Stimulated activated CD8-positive, alpha-beta memory T cell treated with anti-CD3 and anti-CD28 coated beads, Interleukin-7, amount 100 ng/mL, for 24 hours (primary cell): ENCODE measurements at places on chromosomes 12 and 14.

GRCh38 chr12:29191267-29191850 lies 42.3 kb downstream of the FAR2 start:
- no peak for DNase-seq

- no peak for DNase-seq
These were observed 197.1 kb downstream of the BTG1 start for GRCh38 chr12:91948504-91948903.

DNA sequence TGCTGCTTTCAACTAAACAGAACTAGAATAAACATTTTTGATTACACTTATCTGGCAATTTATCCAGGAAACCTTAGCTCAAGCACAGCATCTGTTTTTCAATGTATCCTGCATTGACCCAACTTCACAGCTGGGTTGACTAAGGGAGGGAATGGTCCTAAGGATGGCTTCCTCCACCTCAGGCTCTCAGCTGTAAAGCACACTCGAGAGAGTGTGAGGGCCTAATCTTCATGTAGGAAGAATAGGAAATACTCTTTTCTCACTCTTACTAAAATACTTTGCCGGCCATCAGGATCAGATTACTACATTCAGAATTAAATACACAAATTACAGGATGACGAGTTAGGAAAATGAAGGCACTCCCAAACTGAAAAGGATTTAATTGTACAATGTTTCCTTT lies 7.2 kb downstream of the SETD3 start:
- no peak for DNase-seq

DNA sequence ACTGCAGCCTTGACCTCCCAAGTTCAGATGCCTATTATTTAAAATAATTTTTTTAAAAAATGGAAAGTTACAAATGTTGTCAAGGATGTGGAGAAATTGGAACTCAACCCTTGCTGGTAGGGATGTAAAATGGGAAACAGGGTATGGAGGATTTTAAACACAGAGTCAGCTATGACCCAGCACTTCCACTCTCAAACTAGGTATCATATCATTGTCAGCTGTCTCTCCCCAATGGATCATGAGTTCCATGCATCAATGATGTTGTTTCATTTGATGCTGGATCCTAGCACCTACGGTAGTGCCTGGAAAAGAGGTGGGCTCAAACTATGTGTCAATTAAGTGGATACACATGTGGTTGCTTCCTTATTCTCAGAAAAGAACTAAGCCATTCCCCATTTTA lies 150.9 kb downstream of the RIMBP2 start:
- no peak for DNase-seq

- no peak for DNase-seq
These were observed 18.0 kb upstream of the CRACR2A start for GRCh38 chr12:3770891-3771290.

DNA sequence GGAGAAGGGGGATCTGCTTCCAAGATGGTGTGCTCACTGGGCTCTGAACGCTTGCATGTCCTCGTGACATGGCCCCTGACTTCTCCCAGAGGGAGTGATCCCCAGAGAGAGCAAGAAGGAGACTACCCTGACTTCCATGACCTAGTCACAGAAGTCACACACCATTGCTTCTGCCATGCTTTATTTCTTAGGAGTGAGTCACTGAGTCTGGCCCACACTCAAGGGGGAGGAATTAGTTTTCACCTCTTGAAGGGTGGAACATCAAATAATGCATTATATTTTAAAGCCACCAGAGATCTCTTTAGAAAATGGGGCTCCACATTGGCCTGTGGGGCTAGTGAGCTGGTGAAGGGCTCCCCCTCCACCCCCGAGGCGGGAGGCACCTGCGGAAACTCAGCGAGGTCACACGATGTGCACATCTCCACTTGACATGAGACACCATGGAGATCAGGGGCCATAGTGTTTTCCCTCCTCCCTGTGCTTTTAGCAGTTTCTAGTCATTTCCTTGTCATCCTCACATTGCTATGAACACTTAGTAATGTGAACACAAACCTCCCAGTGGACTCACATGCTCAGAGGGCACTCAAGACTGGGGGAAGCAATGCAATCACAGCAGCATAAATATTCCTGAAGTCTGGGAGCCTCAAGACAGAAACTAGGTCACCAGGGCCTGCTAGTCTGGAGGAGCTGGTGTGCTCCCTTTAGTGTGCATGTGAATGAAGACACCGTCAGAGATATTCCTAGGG lies 87.4 kb upstream of the FZD10 start:
- no peak for DNase-seq

GRCh38 chr12:4418913-4419312 lies 26.7 kb downstream of the FGF6 start:
- no peak for DNase-seq

- no peak for DNase-seq
These were observed 74.1 kb downstream of the ZNF664 start for GRCh38 chr12:124047045-124047566.

DNA sequence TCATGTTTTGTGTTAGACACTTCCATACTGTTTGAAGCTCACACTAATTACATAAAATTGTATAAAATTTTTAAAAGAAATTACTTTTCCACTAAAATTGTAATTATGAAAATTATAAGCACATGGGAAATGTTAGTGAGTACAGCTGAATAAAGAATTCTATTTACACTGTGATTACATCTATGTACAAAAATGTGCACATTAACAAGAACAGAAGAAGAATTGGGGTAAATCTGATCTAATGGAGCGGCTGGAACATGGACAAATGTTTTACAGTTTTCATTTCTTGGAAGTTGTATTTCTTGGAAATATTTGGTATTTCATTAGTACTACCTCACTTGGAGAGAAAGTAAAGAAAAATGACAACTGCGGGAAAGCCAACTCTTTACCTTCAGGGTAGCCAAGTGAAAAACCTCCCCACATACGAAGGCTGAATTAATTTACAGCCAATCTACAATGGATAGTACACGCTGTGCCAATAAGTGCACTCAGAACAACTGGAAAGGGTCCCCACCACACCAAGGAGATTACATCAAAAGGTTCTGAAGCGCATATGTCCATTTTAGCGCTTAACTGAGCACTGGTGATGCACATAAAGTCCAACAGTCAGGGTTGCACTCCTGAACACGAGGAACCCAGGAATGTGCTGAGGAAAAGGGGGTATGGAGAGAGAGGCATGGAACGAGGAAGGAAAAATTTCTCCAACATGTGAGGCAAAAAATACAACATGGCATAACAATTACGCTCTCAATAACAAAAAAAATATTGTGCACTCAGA lies 17.5 kb downstream of the MED13L start:
- DNase-seq: no peak

- no peak for DNase-seq
These were observed 4.8 kb downstream of the ASCL4 start for GRCh38 chr12:107779077-107779831.

DNA sequence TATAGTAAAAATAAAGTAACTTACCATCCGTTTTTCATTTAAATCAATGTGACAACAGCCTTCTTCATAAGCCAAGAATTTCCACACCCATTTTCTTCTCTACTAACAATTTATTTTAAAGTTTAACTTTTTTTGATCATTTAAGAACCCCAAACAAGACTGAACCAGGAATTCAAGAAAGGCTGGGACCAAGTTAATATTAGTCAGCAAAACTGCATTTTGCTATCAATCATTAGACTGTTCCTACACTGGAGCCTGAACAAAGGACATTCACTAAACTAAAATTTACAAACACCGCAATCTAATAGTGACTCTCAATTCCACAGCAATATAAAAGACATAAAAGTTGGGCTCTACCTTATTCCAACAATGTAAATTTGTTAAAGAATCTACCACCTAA lies 73.6 kb downstream of the OSBPL8 start:
- DNase-seq: no peak

DNA sequence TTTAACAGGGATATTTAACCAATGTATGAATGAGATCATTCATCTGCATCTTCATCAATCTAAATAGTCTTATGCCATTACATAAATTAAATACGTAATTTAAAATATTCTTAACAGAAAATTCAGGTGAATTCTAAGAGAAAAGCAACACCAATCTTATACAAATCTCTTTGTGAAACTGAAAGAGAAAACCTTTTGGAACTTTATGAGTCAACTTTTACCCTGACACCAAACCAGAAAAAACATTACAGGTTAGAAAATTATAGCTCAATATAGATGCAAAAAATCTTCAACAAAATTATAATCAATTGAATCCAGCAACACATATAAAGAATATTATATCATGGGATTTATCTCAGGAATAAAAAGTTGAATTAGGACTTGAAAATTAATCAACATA lies 3.4 kb downstream of the GLIPR1L1 start:
- no peak for DNase-seq

DNA sequence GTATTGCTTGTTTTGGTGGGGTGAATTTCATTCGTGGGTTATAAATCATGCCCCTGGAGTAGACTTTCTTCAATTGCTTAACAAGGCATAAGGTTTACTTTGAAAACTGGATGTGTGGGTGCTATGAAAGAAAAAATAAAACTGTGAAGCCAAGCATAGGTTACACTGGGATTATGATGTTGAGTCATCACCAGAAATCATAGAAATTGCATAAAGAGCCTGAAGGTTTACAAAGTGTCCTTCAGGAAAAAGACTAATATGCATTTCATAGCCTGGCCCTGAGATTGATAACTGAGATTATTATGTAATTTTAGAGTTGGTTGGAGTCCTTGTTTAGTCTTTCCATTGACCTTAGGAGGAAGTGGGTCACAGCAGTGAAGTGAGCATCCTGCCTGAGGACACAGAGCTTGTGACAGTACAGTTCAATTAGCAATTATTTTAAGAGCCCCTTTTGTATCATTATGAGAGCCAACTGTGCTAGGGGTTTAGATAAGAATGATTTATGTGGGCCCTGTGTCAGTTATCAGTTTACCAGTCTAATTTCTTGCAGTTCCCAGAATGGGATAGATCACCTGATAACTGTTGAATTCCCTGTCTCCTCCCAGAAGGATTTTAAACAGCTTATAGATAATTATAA lies 13.6 kb downstream of the LRRK2 start:
- DNase-seq: no peak

GRCh38 chr14:91410771-91411536 lies 6.7 kb downstream of the CCDC88C start:
- DNase-seq: no peak

DNA sequence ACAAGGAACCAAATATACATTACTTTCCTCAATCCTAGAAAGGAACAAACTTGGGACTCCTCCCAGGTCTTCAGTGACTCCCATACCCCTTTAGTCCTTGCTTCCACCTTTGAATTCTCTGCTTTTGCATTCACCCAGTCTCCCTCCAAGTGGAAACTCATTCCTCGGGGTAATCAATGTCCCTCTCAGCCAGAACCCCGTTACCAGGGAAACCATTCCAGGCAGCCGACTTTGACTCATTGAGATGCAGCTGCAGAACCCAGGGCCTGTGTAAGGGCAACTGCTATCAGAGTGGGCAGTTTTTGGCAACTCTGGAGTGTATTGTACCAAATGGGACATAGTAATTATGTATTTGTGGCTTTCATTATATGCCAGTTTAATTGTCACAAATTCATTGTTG lies 186.2 kb downstream of the NRXN3 start:
- DNase-seq: no peak

- no peak for DNase-seq
These were observed 499.3 kb downstream of the TMEM132D start for GRCh38 chr12:129404556-129404955.

- no peak for DNase-seq
These were observed 71.6 kb downstream of the SCAF11 start for GRCh38 chr12:45918818-45919217.

- no peak for DNase-seq
These were observed 169.8 kb downstream of the BTG1 start for GRCh38 chr12:91975891-91976290.

GRCh38 chr12:5966486-5967095 lies 21.5 kb upstream of the ANO2 start:
- DNase-seq: no peak

DNA sequence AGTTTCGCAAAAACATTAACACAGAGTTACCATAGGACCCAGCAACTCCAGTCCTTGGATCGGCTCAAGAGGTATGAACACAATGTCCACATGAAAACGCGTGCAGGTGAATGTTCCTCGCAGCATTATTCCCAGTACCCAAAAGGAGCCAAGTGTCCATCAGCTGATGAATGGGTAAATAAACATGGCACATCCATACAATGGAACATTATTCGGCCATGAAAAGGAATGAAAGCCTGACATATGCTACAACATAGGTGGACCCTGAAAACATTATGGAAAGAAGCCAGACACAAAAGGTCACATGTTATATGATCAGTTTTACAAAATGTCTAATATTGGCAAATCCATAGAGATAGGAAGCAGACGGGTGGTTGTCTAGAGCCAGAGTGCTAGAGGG lies 9.1 kb downstream of the RILPL1 start:
- DNase-seq: no peak

DNA sequence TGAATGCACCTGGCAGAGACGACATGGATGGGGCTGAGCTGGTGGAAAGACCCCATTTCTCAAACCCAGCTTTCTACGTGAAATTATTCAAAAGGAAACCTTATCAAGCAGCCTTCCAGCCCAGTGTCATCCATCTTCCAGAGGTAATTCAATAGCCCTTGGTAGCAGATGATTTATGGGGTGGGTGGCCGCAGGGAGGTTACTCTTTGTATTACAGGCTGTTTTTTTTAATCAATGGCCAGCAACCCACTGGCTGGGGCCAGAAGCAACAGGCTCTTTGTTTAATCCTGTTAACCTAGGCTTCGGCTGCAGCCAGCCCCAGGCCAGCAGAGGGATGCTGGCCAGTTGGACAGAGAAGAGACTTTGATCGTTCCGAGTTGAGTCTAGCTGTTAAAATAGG lies 139.8 kb upstream of the SRRM4 start:
- DNase-seq: no peak

DNA sequence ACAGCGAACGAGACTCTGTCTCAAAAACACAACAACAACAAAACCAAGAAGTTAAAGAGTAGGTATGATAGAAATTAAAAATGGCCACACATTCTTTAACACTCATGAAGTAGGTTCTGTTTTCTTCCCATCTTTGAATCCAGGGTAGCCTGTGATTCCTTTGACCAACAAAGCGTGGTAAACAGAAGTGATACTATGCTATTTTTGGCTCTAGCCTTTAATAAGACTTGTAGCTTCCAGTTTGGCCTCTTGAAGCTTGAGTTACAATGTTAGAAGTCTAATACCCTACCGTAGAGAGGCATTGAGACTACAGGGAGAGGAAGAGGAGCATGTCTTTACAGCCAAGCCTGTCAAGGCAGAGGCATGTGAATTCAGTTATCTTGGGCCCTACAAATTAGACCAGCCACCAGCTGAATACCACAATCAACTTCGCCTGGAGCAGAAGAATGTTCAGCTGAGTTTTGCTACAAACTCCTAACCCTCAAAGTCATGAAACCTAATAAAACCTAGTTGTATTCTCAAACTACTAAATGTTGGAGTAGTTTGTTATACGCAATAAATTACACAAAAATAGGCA lies 4.9 kb upstream of the NEMF start:
- DNase-seq: no peak

DNA sequence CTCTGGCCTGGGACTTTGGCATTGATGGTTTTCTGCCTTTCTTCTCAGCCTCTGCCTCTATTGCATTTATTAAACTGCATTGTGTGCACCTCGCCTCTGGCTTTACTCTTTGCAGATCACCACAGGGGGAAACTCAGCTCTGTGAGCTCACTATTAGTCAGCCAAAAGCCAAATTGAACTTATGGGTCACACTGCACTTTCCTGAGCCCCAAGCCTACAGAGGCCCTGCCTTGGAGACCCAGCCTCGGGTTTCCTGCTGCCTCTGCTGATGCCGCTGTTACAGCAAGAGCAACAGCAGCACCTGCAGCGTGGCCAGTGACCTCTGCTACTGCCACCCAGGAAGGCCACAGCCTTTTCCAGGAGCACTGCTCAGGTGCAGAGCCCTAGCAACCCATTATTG lies 122.5 kb downstream of the DAD1 start:
- no peak for DNase-seq
